Liver (tissue), 10 donors: ENCODE measurements at places on chromosomes 6 and 20. TPM values are rescaled to one million over a fixed set of nuclear protein-coding genes. Genes with fewer than 3 reads are reported as not detected.
A peak's percentile ranks its signal among the peaks of the same experiment; 100 is the strongest.

ELOVL2 gene
- 16.5 TPM for polyA plus RNA-seq

GRCh38 chr20:38434301-38434741 lies 807 bp downstream of the SNHG17 start:
- peak; percentile 46 for DNase-seq

GRCh38 chr20:35020108-35020928 lies 64.7 kb downstream of the MYH7B start:
- peak; percentile 22 for DNase-seq

DNA sequence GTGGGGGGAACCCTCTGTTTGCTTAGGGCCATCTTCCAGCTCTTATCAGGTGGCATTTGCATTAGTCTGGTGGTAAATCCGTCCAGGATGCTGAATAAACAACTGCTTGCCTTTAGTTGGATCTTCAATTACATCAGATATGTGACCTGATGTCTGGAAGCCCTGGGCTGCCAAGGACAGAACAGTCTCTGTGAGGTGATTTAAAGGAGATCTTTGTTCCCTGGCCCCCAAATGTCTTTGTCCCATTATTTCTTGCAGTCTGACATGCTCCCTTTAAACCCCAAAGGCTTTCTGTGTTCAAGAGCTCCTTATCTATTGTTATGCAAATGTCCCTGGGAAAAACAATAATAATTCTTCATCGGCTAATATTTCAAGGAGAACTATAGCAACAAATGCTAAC lies 84.6 kb upstream of the SPTLC3 start:
- DNase-seq = no peak

DNA sequence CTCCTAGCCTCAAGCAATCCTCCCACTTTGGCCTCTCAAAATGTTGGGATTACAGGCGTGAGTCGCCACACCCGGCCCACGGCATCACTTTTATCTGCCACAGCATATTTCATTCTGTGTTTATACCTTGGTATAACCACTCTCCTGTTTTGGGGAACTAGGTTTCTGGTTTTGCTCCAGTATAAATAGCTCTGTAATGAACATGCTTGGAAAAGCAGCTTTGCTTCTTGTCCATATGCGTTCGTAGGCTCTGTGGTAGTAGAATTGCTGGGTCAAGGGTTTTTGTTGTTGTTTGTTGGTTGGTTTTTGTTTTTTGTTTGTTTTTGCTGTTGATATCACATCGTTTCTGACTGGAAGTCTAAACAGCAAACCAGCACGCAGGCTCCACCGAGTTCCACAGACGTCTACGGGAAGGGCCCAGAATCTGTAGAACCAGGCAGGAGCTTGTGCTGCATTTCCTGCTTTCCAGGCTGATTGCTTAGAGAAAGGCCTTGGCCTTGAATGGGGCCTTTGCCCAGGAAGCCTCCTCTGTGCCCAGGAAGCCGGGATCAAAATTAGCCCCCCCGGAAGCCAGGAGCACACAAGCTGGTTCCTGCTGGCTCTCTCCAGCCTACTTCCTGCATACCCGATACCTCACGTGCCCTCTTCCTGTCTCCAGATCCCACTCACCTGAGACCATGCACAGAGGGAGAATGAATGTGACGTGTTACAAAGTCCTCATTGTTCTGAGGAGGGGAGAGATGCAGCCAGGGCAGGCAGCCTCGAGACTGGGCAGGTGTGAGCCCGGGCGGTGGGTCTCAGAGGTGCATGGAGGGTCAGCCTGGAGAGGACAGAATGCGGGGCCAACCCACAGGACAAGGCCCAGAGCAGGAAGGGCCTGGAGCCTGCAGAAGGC lies 34.7 kb downstream of the AAR2 start:
- DNase-seq = no peak
